NCI-H1092 (cell line): ENCODE measurements at places on chromosomes 3 and 15.

DNA sequence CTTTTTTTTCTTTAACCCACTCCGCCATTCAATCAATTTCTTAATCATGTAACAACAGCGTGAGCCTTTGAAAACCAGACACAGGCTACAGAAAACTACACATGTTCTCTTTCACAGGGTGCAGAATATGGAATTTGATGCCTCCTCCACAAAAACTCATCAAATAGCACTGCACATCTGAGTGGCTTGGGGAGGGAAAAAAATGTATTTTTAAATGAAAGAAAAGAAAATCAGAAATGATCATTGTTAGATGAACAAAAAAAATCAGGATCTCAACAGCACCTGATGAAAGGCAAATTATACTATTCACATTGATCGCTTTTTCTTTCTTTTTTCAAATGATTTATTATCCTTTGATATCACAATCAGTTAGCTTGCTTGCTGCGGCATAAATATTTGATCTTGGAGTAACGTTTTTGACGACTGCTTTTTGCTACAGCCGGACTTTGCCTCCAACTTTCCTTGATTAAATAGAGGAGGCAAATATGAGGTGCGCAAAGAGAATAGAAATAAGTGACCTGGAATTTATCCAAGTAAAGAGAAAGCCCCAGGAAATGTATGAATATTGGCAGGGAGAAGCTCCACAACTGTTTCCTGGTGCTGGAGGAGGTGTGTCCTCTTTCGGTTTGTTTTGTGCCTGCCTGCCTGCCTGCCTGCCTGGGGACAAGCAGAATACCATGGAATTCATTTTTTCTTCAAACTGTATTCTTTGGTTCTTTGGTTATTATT is 63.1 kb downstream of the EDEM1 start:
- DNase-seq: no peak

DNA sequence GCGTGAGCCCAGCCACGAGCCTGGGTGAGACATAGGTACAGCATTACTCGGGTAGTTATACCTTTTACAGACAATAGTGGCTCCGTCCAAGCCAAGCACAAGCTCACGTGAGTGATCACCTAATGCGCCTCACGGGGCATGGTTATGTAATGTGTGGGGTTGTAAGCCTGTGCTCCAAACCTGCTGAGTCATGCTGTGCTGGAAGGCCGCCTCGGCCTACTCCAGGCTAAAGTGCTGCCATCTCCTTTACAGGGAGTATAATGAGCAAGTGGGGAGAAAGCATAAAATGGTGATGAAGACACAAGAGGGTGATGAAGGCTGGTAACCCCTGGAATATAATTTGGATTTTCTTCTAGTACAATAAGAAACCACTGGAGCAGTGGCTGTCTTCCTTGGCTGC is 175.8 kb upstream of the STT3B start:
- DNase-seq: no peak

DNA sequence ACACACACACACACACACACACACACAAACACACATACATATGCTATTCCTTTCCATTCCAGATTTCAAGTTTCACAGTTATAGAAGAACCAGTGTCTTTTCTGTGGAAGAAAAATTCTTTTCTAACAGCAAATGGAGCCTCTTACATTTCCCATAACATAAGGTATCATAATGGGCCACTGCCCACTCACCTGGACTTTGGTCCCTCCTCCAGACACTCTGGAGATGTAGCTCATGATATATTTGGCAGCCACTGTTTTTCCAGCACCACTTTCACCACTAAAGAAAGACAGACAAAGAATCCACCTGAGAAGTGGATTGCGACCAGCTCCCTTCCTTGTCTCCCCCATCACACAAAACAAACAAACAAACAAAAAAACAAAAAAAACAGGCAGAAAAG is 29.8 kb downstream of the LDHAL6B start:
- DNase-seq: no peak

DNA sequence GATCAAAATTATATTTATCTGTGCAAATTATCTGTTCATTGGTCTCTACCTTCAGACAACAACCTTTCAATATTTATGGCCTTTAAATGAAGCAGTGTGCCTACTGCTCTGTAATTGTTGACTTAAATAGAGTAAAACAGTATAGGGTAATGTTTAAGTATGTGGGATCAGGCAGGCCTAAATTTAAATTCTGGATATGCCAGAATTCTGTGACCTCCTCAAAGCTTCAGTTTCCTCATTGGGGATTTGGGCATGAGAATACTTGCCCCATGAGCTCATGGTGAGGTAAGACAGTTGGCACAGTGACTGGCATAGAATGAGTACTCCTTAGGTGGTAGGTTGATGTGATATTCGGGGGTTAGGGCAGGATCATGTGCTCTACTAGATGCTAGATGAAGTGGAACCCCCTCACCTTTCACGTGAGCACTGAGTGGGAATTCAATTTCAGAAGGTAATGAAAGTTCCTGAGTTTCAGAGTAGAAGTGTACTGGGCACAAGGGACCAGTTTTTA is 14.9 kb downstream of the ARL8B start:
- DNase-seq: no peak

GRCh38 chr3:10365791-10366190 is 44.9 kb upstream of the SEC13 start:
- no peak for DNase-seq

GRCh38 chr3:101320475-101320874 is at the start of gene IMPG2:
Gene IMPG2 (minus strand): TSS chr3:101320575. CDS start chr3:101320372, 203 bp downstream.
- DNase-seq: no peak

GRCh38 chr3:13451301-13451673 is 28.8 kb upstream of the HDAC11 start:
- no peak for DNase-seq

- no peak for DNase-seq
These were observed 93.7 kb upstream of the RBMS3 start for GRCh38 chr3:29186982-29187725.

DNA sequence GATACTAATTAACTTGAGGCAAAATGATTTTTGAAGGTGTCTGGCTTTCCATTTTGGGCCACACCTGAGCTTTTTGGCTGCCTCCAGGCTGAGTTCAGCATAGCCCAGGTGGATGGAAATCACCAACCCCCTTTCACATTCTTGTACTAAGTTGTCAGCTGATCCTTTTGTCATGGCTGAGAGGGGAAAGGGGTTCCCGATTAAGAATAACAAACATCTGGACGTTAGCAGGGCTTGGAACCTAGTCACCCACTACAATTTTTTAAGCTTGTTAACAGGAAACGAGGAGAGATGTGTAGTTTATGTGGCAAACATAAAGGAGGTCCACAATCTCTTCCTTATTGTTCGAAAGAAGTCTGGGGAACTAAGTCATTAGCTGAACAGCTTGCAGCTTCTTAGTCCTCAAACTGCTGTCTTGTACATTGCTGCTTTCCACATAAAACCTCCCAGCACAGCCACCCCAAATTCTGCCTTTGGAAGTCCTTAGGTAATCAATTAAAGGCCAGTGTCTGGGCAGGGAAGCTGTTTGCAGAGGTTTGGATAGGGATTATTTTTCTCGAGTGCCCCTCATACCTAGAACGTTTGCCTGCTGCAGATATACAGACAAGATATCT is 5.0 kb downstream of the NR2F2 start:
- DNase-seq: no peak

DNA sequence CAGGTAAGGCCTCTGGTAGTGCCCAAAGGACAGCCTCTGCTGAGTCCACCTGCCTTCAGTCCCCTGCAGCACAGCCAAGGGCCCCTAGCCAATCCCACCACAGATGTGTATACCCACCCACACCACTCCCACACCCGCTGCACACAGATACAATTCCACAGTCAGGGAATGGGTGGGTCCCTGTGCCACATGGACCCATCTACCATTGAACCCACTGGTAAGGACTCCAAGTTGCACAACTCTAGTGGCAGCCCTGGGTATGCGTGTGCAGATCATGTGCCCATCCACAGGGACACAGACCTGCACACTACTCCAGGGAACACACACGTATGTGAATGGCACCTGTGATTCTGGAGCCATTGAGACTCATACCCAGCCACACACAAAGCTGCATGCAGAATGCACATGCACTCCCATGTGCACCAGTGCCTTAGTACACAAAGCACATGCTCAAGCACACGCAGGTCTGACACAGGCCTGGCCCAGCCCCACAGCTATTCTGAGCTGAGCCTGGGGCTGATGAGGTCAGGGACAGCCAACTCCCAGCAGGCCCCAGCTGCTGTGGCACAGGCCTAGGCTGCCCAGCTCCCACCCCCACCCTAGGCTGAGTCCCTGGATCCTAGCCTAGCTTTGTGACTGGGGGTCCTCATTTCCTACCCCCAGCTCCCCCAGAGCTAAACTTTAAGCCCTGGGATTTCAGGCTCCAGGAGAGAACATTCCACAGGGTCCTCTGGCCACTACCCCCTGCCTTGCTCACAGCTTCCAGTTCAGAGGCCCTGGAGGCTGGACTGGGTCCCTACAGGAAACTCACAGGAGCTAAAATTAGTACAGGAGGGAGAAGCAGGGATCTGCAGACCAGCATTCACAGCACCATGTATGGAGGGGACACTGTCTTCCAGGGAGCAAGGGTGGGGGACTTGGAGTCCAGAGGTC is 2.7 kb upstream of the ALS2CL start:
- DNase-seq: no peak

GRCh38 chr3:149224736-149225594 is 3.3 kb upstream of the CP start:
- DNase-seq: no peak

DNA sequence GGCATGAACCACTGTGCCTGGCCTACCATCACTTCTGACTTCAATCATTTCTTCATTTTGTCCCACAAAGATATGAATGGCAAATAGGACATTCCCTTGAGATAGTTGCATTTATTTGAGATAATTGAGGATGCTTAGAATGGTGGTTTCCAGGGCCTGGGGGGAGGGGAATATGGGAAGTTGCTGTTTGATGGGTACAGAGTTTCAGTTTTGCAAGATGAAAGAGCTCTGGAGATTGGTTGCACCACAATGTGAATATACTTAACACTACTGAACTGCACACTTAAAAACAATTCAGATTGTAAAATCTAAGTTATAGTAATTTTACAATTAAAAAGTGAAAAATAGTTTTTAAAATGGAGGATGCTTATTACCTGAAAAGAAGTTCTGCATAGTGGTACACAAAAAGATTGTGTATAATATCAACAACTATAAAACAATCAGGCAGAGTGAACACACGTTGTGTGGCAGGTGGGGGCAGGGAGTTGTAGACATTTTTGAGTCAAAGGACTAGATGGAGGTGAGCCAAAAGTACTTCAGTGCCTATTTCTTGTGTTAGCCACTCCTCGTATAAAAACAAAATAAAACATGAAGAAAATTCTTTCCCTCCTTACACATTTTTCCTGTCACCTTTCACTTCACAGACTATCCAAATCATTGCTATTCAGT is 18.5 kb upstream of the RIOX2 start:
- no peak for DNase-seq

- DNase-seq: no peak
These were observed 7.5 kb upstream of the MEIS2 start for GRCh38 chr15:37107744-37108380.
